ENCODE measurements at places on chromosomes 16 and 17.

GRCh38 chr16:48393485-48394354, 8.5 kb upstream of the SIAH1 start:
- DNase-seq, result peak; percentile 26

DNA sequence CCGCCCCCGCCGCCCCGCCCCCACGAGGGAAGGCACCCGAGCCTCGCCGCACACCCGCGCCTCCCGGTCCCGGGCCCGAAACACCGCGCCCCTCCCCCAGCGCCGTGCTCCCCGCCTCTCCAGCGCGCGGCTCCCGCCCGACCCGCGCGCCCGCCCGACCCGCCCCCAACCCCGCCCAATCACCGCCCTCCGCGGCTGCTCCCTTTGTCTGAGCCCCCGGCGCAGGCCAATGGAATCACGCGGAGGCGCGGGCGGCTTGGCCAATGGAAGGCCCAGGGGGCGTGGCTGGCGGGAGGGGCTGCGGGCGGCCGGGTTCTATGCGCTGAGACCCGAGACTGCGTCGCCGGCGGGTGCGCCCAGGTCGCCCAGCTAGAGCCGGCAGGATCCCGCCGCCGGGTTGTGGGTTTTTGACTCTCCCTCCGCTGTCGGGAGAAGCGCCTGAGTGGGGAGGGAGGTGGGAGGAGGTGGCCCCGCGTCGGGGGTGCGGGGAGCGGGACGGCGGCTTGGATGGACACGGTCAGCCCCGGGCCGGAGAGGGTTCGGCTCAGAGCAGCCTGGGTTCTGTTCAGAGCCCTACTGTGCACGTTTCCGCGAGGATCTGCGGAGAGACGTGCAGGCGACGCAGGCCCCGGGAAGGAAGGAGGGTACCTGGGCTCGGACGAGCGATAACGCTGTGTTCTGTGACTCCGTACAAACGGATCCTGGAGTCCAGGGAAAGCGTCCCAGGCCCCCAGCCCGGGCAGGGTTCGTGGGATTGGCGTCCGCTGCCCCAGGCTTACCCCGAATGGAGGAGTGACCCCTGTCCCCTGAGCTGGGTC, 49.0 kb upstream of the BAHCC1 start:
- peak; percentile 95 for DNase-seq

GRCh38 chr16:76634847-76635697, 357.9 kb downstream of the CNTNAP4 start:
- DNase-seq, result no peak

DNA sequence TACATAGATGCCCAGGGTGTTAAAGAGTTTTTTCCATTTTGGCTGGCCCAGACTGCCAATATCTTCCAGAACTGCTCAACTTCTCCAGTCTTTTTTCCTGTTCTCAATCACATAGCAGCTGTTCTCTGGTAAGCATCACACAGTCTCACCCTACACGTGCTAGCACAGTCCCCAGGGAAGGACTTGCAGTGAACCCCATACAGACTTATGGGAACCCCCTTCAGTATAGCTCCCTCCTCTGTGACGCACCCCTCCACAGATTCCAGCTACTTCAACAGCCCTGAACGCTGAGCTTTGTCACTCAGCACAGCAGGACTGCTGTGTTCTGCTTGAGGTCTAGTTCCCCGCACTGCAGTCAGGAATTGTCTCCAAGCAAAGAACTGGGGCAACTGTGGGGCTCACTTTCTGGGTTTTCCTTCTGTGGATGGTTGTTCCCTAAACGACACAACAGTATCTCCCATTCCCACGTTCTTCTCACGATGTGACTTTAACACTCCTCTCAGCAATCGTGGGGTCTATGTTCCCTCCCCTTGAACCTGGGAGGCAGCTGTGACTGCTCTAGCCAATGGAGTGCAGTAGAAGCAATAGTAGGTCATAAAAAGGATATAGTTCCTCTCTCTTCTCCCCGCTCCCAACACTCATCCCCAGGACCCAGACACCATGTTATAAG, 3.6 kb downstream of the MMP28 start:
- DNase-seq, result no peak

GRCh38 chr16:4093495-4094126, 22.6 kb downstream of the ADCY9 start:
- no peak for DNase-seq

Data from stimulated activated CD4-positive, alpha-beta T cell treated with anti-CD3 and anti-CD28 coated beads, Interleukin-15, amount 100 ng/mL, for 48 hours (primary cell).